Endodermal cell (in vitro differentiated cells): ENCODE measurements at places on chromosomes 11 and 22. TPM values are rescaled to one million over a fixed set of nuclear protein-coding genes. Genes with fewer than 3 reads are reported as not detected.

The ARVCF gene
- 46.5 to 51.5 TPM (median 48.3 TPM) in 3 replicates for total RNA-seq

The P2RX6 gene
- 1.4 to 2.1 TPM (median 1.9 TPM) in 3 replicates for total RNA-seq

The NUMA1 gene
- total RNA-seq, result 132 to 153 TPM (median 134 TPM) in 3 replicates

The ARHGAP32 gene
- 46.2 to 66.6 TPM (median 65.8 TPM) in 3 replicates for total RNA-seq

The SH3BP1 gene
- 31.4 and 37.7 TPM in 2 replicates for total RNA-seq

The OR4S2 gene
- not detected in 2 replicates for total RNA-seq

The ISX gene
- total RNA-seq, result 0.07 TPM in 1 of 2 replicates, not detected in the other

The CHST1 gene
- 1.0 to 1.6 TPM in 2 of 3 replicates, not detected in the other for total RNA-seq

The UPK3A gene
- total RNA-seq, result not detected in 3 replicates

The LRRC32 gene
- 1.4 to 4.0 TPM (median 1.6 TPM) in 3 replicates for total RNA-seq

The OR10D3 gene
- 0.25 TPM in 1 of 3 replicates, not detected in the others for total RNA-seq

The TSPAN18 gene
- total RNA-seq, result 22.3 and 28.7 TPM in 2 replicates

The PARVB gene
- total RNA-seq, result 29.6 and 29.8 TPM in 2 replicates

The GGT5 gene
- not detected in 3 replicates for total RNA-seq

The VPREB1 gene
- total RNA-seq, result not detected in 3 replicates

The PLA2G3 gene
- 4.1 to 8.1 TPM (median 4.5 TPM) in 3 replicates for total RNA-seq

The OR51I1 gene
- not detected in 3 replicates for total RNA-seq

The ZNF195 gene
- total RNA-seq, result 24.2 to 48.8 TPM (median 47.2 TPM) in 3 replicates

The PLAAT5 gene
- 14.0 to 28.0 TPM (median 15.7 TPM) in 3 replicates for total RNA-seq

The TNNT3 gene
- total RNA-seq, result not detected in 3 replicates

The PIK3C2A gene
- total RNA-seq, result 103 and 109 TPM in 2 replicates

The PANX2 gene
- total RNA-seq, result 8.8 to 32.0 TPM (median 10.3 TPM) in 3 replicates

The RNF26 gene
- total RNA-seq, result 51.8 and 57.2 TPM in 2 replicates

The BEST1 gene
- 0.23 and 0.26 TPM in 2 replicates for total RNA-seq

The NLRX1 gene
- total RNA-seq, result 17.5 and 21.8 TPM in 2 replicates

The GPR83 gene
- 0.13 to 0.35 TPM (median 0.19 TPM) in 3 replicates for total RNA-seq

The TALDO1 gene
- 177 and 193 TPM in 2 replicates for total RNA-seq

The OR1S2 gene
- not detected in 2 replicates for total RNA-seq
